ENCODE measurements at places on chromosomes 16 and 17.

- DNase-seq, result no peak
Observed at GRCh38 chr16:24723663-24724062, 5.8 kb upstream of the TNRC6A start.

DNA sequence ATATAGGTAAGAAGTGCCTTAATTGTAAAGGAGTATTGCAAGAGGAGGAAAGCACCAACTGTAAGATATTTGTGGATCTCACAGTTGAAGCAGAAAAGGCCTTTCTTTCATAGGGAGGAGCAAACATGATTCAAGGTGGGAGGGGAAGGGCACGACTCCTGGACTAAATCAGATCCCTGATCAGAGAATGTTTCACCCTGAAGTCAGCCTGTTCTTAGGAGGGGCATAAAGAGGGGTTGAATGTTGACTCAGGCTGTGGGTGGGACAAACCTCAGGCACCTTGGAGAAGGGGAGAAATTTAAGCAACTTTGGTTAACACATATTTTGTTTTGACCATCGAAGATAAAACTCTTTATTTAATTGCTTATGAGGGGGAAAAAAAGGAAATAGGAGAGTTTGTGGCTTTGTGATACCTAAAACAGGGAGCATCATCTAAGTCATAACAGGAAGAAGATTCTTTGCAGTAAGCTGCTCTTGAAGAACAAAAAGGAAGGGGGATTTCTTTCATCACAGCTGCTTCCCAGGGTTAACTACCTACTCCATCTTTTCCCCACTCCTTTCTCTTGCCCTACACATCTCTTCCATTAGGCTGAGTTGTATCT lies 158.6 kb upstream of the ZNF267 start:
- no peak for DNase-seq

- no peak for DNase-seq
Observed at GRCh38 chr17:65742403-65743307, 181.2 kb upstream of the AXIN2 start.

GRCh38 chr17:16513873-16514272 lies 21.9 kb upstream of the LRRC75A start:
- no peak for DNase-seq

- DNase-seq, result peak; percentile 79
Observed at GRCh38 chr17:47802341-47803022, 19.1 kb downstream of the OSBPL7 start.

DNA sequence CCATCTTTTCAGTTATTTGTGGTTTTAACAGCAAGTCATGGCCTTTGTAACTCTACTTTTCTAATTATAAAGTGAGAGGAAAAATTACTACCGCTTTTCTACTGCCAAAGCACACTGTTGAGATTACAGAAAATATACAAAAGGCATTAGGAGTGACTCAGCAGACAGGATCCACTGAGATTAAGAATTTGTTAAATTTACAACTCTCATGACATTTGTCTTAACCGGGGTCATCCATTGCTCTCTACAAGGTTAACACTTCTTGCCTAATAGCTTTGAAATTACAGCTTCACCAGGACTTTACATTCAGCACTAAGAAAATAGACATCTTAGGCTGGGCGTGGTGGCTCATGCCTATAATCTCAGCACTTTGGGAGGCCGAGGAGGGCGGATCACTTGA lies 93.4 kb downstream of the SSH2 start:
- DNase-seq, result no peak

DNA sequence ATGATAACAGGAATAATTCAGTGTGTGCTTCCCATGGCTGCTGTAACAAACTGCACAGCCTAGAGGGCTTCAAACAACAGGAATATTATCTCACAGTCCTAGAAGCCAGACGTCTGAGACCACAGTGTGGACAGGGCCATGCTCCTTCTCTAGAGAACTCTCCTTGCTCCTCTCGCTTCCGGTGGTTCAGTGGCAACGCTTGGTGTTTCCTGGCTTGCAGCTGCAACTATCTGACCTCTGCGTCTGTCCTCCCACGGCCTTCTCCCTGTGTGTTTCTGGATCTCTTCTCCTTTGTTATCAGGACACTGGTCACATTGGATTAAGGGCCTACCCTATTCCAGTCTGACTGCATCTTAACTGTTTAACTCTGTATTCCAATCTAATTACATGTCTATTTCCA lies 414.3 kb downstream of the MAF start:
- no peak for DNase-seq

GRCh38 chr16:30340621-30341020 lies 14.5 kb downstream of the CD2BP2 start:
- peak; percentile 47 for DNase-seq

DNA sequence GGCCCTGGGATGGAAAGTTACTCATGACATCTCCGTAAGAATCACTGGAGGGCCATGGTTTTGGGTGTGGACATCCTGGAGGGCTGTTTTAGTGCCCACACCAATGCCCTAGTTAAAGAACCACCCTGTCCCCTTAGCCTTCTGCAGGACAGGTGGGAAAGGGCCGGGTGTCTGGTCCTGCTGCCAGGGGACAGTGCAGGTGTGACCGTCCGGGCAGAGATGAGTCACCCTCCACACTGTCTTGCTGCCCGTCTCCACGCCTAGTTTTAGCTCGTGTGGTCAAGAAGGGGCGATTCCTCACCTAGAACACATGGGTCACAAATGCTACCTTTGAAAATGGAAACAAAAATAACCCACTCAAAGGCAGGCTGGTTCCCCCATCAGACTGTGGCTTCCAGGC lies 17.0 kb downstream of the CEP295NL start:
- no peak for DNase-seq

DNA sequence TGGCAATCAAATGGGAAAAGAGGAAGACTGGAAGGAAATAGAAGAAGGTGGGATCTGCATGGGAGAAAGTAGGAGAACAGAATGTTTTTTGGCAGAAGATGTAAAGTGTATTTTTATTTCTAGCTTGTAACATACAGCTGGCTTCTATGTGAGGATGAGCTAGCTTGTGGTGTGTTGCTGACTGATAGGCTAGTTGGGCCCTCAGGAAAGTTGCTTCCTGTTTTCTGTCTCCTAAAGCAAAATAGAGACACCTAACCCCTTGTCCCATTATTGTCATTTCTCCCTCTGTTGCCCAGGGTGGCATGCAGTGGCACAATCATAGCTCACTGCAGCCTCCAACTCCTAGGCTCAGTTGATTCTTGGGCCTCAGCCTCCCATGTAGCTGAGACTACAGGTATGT lies 15.9 kb downstream of the TNRC6A start:
- DNase-seq, result no peak

DNA sequence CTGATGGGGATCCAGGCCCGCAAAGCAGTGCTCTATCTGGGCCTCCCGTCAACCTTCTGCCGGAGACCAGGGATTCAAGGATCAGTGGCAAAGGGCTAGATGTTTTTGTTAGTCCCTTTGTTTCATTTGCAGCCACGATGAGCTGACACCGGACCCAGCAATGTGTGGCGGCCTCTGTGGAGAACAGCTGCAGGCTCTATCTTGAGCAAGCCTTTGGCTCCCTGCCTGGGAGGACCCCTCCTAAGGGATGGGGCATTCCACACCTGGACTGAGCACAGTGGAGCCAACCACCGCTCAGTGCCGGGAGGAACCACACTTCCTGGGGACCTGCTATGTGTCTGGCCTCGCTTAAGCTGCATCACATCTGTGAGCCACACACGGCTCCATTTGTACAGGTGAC lies 215.8 kb downstream of the RBFOX3 start:
- DNase-seq, result no peak

- no peak for DNase-seq
Observed at GRCh38 chr17:10661437-10661836, 4.3 kb upstream of the MYH3 start.

DNA sequence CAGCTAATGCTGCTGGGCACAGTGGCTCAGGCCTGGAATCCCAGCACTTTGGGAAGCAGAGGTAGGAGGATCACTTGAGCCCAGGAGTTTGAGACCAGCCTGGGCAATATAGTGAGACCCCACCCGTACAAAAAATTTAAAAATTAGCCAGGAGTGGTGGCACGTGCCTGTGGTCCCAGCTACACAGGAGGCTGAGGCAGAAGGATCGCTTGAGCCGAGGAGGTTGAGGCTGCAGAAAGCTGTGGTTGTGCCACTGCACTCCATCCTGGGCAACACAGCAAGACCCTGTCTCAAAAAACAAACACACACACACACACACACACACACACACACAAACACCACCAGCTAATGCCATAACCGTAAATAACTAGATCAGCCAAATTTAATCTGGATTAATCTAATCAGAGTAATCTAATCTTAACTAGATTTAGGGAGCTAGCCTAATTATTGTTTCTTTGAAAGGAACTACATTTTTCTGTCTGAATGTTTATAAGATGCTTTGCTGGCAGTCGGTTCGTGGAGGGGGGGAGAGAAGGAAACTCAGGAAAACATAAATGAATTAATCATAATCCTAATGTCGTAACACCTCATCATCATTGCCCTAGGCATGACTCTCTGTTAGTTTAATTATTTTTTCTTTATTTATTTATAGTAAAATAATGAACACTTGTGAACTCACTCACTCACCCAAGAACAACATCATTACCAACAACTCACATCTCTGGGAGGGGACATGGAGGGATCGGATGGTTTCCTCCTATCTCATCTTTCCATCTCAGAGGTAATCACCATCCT lies 12.5 kb upstream of the RBBP6 start:
- no peak for DNase-seq

- no peak for DNase-seq
Observed at GRCh38 chr16:27359051-27359450, 42.9 kb upstream of the IL21R start.

DNA sequence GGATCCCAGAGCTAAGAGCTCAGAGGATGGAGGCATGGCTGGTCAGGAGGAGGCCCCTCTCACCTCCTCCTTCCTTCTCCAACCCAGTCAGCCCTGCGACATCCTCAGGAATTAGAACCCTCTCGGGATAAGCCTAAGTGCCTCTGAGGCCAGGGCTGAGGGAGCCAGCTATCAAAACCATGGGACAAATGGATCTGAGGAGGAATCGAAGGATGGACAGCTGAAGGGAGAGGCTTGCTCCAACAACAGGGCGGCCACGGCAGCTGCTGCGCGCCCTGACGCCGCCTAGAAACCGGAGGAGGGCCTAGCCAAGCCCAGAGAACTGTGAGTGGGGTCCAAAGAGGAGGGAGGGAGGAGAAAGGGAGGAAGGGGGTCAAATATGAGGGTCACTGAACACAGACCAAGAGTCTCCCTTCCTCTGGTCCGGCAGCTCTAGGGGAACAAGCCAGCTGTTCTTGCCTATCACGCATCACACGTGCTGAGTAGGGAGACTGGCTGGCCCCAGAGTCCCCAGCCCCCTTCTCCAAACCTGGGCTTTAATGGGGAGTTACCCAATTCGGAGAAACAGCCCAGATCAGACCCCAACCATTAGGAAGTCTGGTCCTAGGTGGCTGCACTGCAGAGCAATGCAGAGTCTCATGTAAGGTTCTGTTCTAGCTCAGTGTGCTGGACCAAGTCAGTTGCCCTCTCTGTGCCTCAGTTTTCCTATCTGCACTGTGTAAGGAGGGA lies 5.9 kb upstream of the HOXB13 start:
- no peak for DNase-seq

- no peak for DNase-seq
Observed at GRCh38 chr17:38466346-38467315, 38.4 kb downstream of the ARHGAP23 start.

- no peak for DNase-seq
Observed at GRCh38 chr16:31043352-31043751, 10.0 kb downstream of the STX4 start.

- DNase-seq, result no peak
Observed at GRCh38 chr16:55624696-55625095, 31.1 kb upstream of the SLC6A2 start.

GRCh38 chr16:79013930-79014660 lies 586.4 kb downstream of the MAF start:
- no peak for DNase-seq

DNA sequence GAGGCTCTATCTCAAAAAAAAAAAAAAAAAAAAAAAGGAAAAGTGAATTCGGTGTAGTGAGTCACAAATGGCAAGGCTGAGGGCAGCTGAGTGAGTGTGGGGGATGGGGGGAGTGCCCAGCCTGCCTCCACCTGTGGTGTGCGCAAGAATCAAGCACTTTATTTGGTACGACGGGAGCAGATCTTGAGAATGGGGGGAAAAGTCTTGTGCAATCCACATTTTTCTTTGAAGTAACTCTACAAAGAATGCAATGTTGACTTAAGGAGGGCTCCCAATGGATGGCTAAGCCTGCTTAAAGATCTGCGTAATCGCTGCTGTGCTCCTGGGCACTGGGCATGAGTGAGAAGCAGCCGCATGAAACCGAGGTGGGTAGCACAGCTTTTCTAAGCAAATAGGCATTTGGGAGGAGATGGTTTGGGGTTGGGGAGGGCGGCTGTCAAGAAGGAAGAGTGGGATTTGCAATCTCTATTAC lies 28.2 kb downstream of the ATP2C2 start:
- no peak for DNase-seq

GRCh38 chr17:27873746-27874145 lies 19.4 kb downstream of the LYRM9 start:
- no peak for DNase-seq

DNA sequence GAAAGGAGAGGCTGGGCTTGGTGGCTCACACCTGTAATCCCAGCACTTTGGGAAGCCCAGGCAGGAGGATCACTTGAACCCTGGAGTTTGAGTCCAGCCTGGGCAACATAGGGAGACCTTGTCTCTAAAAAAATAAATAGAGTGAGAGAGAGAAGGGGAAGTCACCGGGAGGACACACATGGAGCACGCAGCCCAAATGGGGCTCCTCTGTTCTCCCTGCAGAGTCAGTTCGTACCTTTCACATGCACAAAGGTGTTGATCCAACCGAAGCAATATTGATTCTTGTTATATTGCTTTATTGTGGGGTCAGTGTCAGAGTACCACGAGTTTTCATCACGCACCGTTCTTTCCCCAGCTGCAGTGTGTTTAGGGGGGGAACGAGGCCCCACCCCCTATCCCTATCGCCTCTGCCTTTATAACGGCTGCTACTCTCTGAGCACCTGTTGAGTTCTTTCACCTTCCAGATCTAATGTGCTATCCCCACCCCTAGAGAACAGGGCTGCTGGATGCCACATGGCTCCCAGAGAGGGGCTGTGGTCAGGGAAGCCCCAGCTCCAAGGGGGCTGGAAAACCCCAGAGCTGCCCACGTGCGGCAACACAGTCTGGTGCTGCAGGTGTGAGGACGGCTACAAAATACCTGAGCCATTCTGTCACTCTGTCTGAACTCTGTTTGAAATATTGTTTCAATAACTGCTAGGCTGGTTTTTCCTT lies 1.0 kb upstream of the TMEM235 start:
- DNase-seq, result no peak

DNA sequence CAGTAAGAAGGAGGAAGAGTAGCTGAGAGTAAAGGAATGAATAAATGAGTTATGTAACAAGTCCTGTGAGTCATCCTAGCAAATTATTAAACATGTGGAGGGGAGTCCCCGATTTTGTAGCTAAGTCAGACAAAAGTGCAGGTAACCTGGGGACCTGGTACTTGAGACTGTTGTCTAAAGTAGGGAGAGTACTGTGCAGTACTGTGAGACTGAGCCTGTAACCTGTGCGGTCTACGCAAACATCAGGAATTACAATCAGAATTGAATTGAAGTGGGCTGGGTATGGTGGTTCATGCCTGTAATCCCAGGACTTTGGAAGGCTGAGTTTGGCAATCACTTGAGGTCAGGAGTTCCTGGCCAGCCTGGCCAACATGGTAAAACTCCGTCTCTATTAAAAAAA lies 35.7 kb downstream of the IKZF3 start:
- no peak for DNase-seq
